ENCODE measurements at places on chromosomes 1 and 21. TPM values are rescaled to one million over a fixed set of nuclear protein-coding genes. Genes with fewer than 3 reads are reported as not detected.

Gene FHAD1
- total RNA-seq = 0.32 TPM

Gene FAM163A
- total RNA-seq = not detected

DNA sequence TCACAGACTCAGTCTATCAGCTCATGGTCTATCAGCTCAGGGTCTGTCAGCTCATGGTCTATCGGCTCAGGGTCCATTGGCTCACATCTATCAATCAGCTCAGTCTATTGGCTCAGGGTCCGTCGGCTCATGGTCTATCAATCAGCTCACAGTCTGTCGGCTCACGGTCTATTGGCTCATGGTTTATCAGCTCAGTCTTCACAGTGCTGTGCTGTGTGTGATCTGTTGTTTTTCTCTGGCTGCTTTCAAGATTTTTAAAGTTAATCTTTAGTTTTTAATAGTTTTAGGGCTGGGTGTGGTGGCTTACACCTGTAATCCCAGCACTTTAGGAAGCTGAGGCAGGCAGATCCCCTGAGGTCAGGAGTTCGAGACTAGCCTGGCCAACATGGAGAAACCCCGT lies 14.4 kb downstream of the C1orf159 start:
- H3K27ac ChIP-seq = no peak overlapping the region
- DNase-seq = no peak
- no peaks in the 10 kb centered on the region for H3K27me3 ChIP-seq
- H3K4me3 ChIP-seq = no peak overlapping the region
- H3K4me1 ChIP-seq = no peaks in the 10 kb centered on the region
- H3K36me3 ChIP-seq = no peaks in the 10 kb centered on the region

- no peaks in the 10 kb centered on the region for H3K4me1 ChIP-seq
- no peak within 1 kb of the TSS for H3K4me3 ChIP-seq
- no peaks in the 10 kb centered on the region for H3K36me3 ChIP-seq
- peak; percentile 61 for DNase-seq
- H3K27me3 ChIP-seq = no peaks in the 10 kb centered on the region
These were observed at the start of gene SLC25A34 for GRCh38 chr1:15736038-15736891. TSS of gene SLC25A34 (plus strand) at chr1:15736258. CDS start at chr1:15736486, 228 bp downstream.

GRCh38 chr1:48563021-48563420 lies 91.0 kb upstream of the SPATA6 start:
- H3K36me3 ChIP-seq = no peaks in the 10 kb centered on the region
- no peak for DNase-seq
- H3K27me3 ChIP-seq = no peaks in the 10 kb centered on the region
- H3K4me3 ChIP-seq = no peak overlapping the region

DNA sequence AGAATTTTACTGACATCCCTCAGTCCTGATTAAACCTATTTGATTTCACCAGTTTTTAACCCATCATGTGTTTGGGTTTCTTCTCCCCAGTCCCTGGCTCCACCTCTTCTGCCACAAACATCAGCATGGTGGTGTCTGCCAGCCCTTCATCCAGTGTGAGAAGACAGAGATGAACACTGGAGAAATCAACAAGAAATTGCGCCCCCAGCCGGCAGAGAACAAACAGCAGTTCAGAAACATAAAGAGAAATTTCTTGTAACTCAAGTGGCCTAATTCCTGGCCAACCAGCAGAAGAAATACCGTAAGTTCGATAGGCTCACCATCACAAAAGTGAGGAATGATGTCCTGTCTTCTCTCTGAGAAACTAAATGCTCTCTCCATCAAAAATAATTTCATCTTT lies 18.3 kb downstream of the S100A11 start:
- DNase-seq = no peak
- no peaks in the 10 kb centered on the region for H3K4me1 ChIP-seq
- H3K27me3 ChIP-seq = no peaks in the 10 kb centered on the region
- no peak overlapping the region for H3K4me3 ChIP-seq
- H3K36me3 ChIP-seq = no peaks in the 10 kb centered on the region
- no peak overlapping the region for H3K27ac ChIP-seq

DNA sequence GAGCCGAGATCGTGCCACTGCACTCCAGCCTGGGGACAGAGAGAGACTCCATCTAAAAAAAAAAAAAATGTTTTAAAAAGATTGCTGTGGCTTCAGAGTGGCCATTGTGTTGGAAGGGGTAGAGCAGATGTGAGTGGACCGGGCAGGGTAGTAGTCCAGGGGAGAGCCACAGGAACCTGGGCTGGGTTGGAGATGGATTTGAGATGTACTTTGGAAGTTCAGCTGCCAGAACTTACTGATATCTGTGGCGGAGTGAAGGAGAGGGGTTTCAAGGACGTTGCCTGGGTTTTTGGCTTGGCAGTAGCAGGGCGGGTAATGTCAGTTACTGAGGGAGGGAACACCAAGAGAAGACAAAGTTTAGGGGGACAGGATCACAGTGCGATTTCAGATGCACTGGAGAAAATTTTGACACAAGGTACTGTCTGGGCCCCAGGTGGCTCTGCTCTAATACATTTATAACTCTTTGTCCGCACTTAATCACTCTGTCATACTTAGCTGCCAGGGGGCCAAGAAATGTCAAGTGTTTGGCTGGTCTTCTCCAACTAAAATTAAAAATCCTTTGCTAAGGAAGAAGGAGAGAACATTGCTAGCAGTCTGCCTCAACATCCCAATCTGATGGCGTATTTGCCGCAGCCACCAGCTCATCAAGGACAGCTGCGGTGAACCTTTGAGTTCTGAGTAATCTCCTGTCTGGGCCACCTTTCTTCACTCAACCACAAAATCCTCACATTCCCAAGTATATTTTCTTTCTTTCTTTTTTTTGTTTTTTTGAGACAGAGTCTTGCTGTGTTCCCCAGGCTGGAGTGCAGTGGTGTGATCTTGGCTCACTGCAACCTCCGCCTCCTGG lies 9.6 kb downstream of the EPHX1 start:
- no peaks in the 10 kb centered on the region for H3K4me1 ChIP-seq
- H3K27ac ChIP-seq = peak overlapping the region; percentile 23
- H3K4me3 ChIP-seq = no peak overlapping the region
- no peaks in the 10 kb centered on the region for H3K27me3 ChIP-seq
- no peaks in the 10 kb centered on the region for H3K36me3 ChIP-seq

DNA sequence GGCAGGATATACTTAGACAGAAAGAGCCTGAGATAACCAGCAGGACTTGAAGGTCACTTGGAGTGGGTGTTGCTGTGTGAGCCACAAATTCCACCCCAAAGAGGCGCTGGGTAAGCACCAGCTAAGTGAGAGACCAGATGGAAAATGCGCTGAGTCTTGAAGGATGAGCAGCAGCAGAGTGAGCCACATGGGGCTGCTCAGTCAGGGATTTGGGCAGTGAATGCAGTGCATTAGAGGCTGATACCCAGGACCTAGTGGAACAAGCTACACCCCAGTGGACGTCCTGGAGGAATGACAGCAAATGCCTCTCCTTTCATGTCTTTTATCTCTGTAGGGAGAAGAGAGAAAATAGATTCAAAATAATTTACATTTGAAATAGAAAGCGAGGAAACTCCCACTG lies 11.3 kb downstream of the GRIK1 start:
- no peak for DNase-seq

Gene CD1B
- not detected for total RNA-seq

DNA sequence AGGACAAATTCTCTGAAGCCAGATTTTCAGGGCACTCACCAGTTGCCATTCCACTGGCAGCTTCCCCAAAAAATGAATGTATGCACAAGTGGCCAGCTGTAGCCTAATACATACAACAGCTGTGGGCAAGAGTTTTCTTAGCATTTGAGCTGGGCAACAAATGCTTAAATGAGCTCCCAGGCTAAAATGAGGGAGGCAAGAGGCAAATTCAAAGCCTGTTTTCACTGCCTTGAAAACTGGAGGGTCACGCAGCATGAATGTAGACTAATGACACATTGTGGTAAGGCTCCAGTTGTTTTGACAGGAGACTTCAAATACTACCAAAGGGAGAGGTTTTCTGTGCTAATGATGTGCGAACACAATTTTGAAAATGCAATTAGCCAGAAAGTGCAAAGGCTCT lies 88.2 kb downstream of the TIAM1 start:
- no peaks in the 10 kb centered on the region for H3K36me3 ChIP-seq
- DNase-seq = no peak
- H3K4me1 ChIP-seq = no peaks in the 10 kb centered on the region
- H3K27me3 ChIP-seq = no peaks in the 10 kb centered on the region
- no peak overlapping the region for H3K4me3 ChIP-seq
- no peak overlapping the region for H3K27ac ChIP-seq

- no peaks in the 10 kb centered on the region for H3K4me1 ChIP-seq
- H3K4me3 ChIP-seq = no peak overlapping the region
- H3K27ac ChIP-seq = no peak overlapping the region
- no peaks in the 10 kb centered on the region for H3K36me3 ChIP-seq
These were observed 114.0 kb upstream of the RAB4A start for GRCh38 chr1:229156872-229157271.

- H3K4me1 ChIP-seq = no peaks in the 10 kb centered on the region
- no peak overlapping the region for H3K4me3 ChIP-seq
- H3K27me3 ChIP-seq = no peaks in the 10 kb centered on the region
- no peak for DNase-seq
These were observed 3.4 kb downstream of the KCNA3 start for GRCh38 chr1:110671361-110671760.

Gene S100A7A
- not detected for total RNA-seq

DNA sequence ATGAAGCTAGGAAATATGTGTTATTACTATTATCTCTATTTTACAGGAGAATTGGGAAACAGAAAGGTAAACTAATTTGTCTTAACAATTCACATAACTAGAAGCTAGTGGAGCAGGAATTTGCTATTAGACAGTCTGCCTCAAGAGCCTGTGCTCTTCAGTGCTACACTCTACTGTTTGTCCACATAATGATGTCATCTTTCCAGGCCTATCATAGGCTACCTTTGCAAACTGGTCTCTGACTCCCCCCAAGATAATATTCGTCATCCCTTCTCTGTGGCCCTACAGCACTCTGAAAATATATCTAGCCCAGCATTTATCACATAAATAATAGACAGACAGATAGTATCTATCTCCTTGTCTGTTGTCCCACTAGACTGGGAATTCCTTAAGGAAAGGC lies 34.1 kb downstream of the TRIT1 start:
- no peaks in the 10 kb centered on the region for H3K36me3 ChIP-seq
- no peak for DNase-seq
- H3K27ac ChIP-seq = no peak overlapping the region
- H3K27me3 ChIP-seq = no peaks in the 10 kb centered on the region
- no peak overlapping the region for H3K4me3 ChIP-seq

- H3K27me3 ChIP-seq = no peaks in the 10 kb centered on the region
- no peak overlapping the region for H3K27ac ChIP-seq
- DNase-seq = no peak
- no peaks in the 10 kb centered on the region for H3K36me3 ChIP-seq
- H3K4me1 ChIP-seq = no peaks in the 10 kb centered on the region
These were observed 13.0 kb upstream of the PLPPR5 start for GRCh38 chr1:99017655-99018054.

GRCh38 chr1:19676438-19676922 lies 11.8 kb downstream of the HTR6 start:
- no peaks in the 10 kb centered on the region for H3K36me3 ChIP-seq
- H3K4me1 ChIP-seq = no peaks in the 10 kb centered on the region
- peak; percentile 80 for DNase-seq
- H3K27me3 ChIP-seq = no peaks in the 10 kb centered on the region
- no peak overlapping the region for H3K4me3 ChIP-seq

Gene RIPPLY3
- total RNA-seq = not detected

Gene LRP8
- total RNA-seq = 8.1 TPM

- H3K27ac ChIP-seq = no peak overlapping the region
- H3K4me1 ChIP-seq = no peaks in the 10 kb centered on the region
- no peaks in the 10 kb centered on the region for H3K36me3 ChIP-seq
- no peak overlapping the region for H3K4me3 ChIP-seq
These were observed 65.1 kb upstream of the DMRTA2 start for GRCh38 chr1:50488356-50488755.

- no peaks in the 10 kb centered on the region for H3K4me1 ChIP-seq
- no peak for DNase-seq
- H3K36me3 ChIP-seq = no peaks in the 10 kb centered on the region
- H3K4me3 ChIP-seq = no peak overlapping the region
- no peaks in the 10 kb centered on the region for H3K27me3 ChIP-seq
These were observed 482.5 kb downstream of the AGBL4 start for GRCh38 chr1:49541096-49541752.

DNA sequence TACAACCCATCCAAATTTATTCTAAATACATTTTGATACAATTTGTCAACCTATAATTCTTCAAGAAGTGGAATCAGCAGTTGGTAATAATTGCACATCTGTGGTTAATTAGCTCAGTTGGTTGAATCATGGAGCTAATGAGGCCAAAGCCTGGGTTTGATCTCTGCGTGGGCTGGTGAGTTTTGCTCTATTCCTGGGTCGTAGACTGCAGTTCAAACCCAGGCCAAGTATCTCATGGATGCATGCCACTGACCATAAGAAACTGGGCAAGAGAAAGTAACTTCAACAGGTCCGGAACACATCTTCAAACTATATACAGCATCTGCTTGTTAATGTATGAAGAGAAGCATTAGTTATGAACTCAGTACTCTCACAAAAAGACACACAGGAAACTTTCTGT lies 779.7 kb downstream of the USP25 start:
- no peaks in the 10 kb centered on the region for H3K27me3 ChIP-seq
- H3K4me3 ChIP-seq = no peak overlapping the region
- no peaks in the 10 kb centered on the region for H3K4me1 ChIP-seq
- H3K36me3 ChIP-seq = no peaks in the 10 kb centered on the region
- H3K27ac ChIP-seq = no peak overlapping the region
- DNase-seq = no peak

GRCh38 chr1:169132512-169133227 lies 26.2 kb downstream of the ATP1B1 start:
- no peaks in the 10 kb centered on the region for H3K36me3 ChIP-seq
- no peak overlapping the region for H3K4me3 ChIP-seq
- H3K27ac ChIP-seq = no peak overlapping the region
- peaks cover 4% of the 10 kb centered on the region for H3K4me1 ChIP-seq
- DNase-seq = no peak
- no peaks in the 10 kb centered on the region for H3K27me3 ChIP-seq

- H3K4me3 ChIP-seq = peak overlapping the region; percentile 93
- DNase-seq = no peak
- no peaks in the 10 kb centered on the region for H3K27me3 ChIP-seq
- H3K27ac ChIP-seq = peak overlapping the region; percentile 34
- H3K4me1 ChIP-seq = no peaks in the 10 kb centered on the region
These were observed 1.7 kb downstream of the ID3 start for GRCh38 chr1:23557471-23558124.

DNA sequence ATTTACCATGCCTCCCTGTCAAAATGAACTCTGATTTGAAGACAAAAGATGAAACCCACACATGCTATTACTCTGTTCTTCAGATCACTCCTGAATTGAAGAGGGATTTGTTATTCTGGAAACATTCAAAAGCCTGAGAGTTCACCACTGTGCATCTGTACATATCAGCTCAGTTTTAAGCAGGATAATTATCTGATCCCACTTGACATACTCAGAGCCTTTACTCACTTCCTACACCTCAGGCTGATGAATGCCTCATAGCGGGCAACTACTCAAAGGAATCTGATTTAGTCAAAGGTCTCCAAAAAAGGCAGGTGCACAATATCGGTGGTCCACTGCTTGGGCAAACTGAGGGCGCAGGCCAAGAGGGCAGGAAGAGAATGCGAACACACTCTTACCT lies 47.5 kb upstream of the LPAR3 start:
- no peaks in the 10 kb centered on the region for H3K27me3 ChIP-seq
- H3K4me3 ChIP-seq = no peak overlapping the region
- no peak for DNase-seq
- no peaks in the 10 kb centered on the region for H3K36me3 ChIP-seq
- H3K4me1 ChIP-seq = no peaks in the 10 kb centered on the region
- H3K27ac ChIP-seq = no peak overlapping the region

Gene PLPP3
- 76.2 TPM for total RNA-seq

All from aorta (tissue), 5 donors.